ENCODE measurements at places on chromosomes 1 and 21.

GRCh38 chr1:96565546-96565945 lies 156.0 kb upstream of the PTBP2 start:
- DNase-seq, result no peak

DNA sequence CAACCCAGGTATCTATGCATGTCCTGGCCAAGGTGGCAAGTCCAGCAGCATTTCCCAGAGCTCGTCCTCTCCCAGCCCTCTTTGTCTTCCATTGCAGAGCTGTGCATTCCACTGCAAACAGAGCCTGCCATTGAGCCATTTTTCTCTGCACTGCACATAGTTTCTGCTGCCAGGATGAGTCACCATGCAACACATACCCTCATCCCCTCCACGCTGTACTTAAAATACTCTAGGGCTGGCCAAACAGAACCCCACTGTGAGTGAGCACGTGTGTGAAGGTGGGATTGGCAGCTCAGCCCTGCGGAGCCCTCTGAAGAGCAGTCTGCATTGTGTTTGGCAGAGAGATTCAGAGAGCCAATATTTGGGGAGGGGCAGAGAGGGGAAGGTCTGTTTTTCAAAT lies 3.9 kb upstream of the ATP1B1 start:
- DNase-seq, result peak; percentile 29

DNA sequence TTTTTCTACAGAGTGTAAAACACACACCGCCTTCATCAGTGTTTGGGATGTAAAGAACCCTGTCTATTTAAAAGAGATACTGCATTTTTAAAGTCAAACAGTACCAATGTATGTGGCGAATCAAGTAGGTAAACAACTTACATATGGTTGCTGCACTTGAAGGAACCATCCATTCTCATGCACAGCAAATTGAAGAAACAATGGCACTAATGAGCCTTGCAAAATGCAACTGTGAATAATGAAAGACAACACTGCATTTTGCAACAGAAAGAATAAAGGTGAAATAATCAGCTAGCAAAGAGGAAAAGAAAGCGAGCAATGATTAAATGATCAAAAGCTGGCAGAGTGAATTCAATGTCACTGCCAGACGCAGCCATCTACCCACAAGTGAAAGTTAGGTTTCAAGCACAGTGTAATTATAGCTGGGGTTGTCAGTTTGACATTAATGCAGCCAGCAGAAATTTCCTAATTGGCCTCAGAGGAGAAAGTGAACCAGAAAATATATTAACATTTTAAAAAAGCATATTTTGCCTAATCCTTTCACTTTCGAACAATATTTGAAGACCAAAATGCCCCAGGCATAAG lies 10.9 kb upstream of the BARHL2 start:
- DNase-seq, result no peak

DNA sequence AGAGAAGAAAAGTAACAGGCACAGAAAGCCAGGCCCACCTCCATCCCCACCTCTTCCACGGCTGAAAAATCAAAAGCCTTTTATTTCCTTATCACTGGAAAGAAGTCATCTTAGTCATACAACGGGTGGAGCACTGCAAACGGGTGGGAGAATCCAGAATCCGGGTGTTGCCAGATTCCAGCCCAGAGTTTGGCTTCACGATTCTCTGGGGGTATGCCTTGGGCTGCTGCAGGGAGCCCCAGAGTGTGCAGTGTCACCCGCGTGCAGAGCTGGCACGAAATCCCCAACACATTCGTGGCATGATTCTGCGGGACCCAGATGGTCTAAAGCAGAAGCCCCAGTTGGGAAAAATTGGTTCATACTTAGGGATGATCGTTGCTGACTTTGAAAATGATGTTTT lies 2.6 kb upstream of the NPPA start:
- DNase-seq, result no peak

DNA sequence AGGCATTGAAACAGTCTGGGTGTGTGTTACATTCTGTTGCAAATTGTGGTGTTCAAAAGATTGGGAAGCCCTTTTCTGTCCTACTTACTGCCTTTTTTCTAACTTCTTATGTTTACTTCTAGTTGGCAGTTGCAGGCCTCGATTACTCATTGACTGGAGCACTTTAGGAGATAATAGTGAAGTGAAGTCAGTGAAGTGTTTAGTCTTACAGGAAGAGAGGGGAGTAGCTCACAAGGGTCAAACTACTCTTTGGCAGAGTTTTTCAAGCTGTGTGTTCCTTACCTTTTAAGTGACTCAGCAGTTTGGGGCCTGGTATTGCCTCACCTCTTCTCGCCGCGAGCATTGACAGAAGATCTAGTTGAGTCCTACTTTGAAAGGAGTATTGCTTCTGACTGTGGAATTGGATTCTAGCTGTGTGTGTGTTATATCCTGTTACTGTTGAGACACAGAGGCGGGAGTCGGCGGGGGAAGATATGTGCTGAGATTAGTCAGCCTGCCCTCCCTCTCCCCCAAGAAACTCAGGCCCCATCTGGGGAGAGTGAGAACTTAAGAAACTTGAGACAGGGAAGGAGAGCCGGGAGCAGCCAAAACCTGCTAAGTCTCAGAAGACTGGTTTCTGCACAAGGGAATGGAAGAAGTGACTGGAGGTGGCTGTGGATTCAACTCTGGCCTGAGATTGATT lies 19.3 kb downstream of the AHCYL1 start:
- DNase-seq, result peak; percentile 26

GRCh38 chr1:32948390-32948722 lies 16.3 kb downstream of the RNF19B start:
- no peak for DNase-seq

DNA sequence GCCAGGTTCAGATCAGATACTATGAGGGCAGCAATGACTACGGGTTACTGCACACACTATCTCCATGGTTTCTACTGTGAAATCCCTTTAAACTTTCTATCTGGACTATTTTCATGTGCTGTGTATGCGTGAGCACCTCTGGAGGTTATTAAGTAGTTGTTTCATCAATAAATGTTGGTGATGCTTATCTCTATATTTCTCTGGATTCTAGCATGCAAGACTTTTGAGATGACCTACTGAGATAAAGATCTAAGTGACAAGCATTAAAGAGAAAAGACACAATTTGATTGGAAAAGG lies 194.0 kb downstream of the NRIP1 start:
- no peak for DNase-seq

GRCh38 chr1:32761253-32761877 lies 55.8 kb downstream of the YARS1 start:
- DNase-seq, result peak; percentile 85

GRCh38 chr1:209703834-209704504 lies 677 bp upstream of the HSD11B1 start:
- DNase-seq, result no peak

DNA sequence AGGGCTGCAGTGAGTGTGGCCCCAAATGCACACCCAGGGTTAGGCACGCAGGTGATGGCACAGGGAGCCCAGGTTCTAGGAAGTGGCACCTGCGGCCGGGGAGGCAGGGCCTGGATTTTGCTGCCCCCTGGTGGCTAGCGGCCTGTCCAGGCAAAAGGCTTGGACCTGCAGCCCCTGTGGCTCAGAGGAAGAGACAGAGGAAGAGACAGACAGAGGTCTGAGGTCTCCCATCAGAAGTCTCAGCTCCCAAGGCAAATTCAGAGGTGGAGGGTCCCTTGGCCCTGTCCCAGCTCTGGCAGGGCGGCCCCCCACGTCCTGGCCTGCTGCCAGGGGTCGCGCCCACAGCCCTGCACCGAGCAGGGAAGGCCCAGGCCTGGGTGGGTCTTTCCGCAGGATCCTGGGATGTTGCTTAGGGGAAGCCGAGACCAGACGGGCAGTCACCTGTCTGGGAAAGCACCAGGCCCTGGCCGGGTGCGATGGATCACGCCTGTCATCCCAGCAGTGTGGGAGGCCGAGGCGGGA lies 8.0 kb upstream of the TNFRSF14 start:
- DNase-seq, result peak; percentile 74

- peak; percentile 76 for DNase-seq
Observed at GRCh38 chr21:38126666-38127303, 130.0 kb upstream of the KCNJ15 start.

DNA sequence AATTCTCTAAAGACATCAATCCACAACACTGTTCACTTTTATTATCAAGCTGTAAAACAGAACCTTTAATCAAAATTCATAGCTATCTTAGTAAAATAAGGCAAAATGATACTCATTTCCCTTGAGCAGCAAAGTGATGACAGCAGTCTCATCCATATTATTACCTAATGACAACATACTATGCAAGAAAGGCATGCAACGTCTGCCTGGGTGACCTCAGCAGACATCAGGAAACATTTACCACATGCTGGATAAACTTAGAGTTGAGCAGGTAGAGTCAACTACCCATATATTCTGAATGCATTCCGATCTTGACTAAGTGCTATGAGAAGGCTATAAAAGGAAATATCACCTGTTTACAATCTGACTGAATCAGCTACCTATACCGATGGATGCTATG lies 145.1 kb downstream of the SIPA1L2 start:
- DNase-seq, result no peak

- no peak for DNase-seq
Observed at GRCh38 chr1:7462617-7463016, 308.5 kb upstream of the VAMP3 start.

GRCh38 chr1:44261171-44261817 lies 48.0 kb downstream of the DMAP1 start:
- no peak for DNase-seq

DNA sequence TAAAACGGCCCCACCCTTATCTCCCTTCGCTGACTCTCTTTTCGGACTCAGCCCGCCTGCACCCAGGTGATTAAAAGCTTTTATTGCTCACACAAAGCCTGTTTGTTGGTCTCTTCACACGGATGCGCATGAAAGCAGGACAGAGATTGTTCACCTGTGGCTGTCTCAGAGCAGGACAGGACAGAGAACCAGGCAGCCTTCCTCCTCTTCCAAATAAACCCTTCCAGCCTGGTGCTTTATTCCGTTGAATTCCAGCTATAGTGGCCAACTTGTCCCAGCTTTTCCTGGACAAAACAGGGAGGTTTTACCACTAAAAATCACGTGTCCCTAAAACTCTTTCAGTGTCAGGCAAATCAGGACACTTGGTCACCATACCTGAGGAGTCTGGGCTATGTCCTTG lies 9.5 kb upstream of the DMRTB1 start:
- no peak for DNase-seq

DNA sequence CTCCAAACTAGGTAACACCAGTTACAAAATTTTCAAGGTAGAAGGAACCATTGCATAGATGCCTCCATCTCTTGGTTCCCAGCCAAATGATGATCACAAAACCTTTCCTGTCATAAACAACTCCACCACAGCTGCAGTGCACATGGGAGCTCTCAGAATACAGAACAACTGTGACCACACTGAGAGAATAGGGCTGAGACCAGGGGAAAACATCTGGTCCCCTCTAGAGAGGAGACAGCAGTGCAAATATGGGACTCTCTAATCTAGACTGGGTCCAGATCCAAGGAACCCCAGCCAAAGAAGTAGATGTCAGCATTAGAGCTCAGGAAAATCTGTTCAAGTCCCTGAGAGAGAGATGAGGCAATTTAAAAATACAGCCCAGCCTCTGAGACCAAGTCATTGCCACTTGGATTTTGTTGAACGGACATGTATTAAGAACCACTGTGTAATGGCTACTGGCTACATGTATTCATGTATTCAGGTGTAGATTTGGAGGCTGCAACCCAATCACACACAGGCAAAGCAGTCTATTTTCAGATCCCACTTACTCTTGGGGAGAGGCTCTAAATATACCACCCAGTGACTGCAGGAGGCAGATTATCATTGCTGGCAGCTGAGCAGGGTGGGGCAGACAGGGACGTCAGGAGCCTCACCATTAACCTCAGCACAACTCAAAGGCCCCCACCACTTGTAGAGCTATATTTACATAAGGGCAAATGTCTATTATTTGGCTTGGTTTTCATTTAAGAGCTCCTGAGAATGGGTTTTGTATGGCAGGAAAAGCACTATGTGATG lies 7.6 kb upstream of the RXRG start:
- no peak for DNase-seq

- DNase-seq, result no peak
Observed at GRCh38 chr1:118983558-118984041, 4.5 kb downstream of the TBX15 start.

- DNase-seq, result no peak
Observed at GRCh38 chr1:72759486-72759885, 477.1 kb upstream of the NEGR1 start.

GRCh38 chr21:45834821-45835293 lies 146.7 kb upstream of the COL6A1 start:
- DNase-seq, result no peak

- DNase-seq, result no peak
Observed at GRCh38 chr1:150695561-150695960, 1.4 kb downstream of the GOLPH3L start.

- DNase-seq, result no peak
Observed at GRCh38 chr21:29193072-29193471, 62.6 kb downstream of the MAP3K7CL start.

- no peak for DNase-seq
Observed at GRCh38 chr1:55034476-55035133, 4.7 kb upstream of the PCSK9 start.

DNA sequence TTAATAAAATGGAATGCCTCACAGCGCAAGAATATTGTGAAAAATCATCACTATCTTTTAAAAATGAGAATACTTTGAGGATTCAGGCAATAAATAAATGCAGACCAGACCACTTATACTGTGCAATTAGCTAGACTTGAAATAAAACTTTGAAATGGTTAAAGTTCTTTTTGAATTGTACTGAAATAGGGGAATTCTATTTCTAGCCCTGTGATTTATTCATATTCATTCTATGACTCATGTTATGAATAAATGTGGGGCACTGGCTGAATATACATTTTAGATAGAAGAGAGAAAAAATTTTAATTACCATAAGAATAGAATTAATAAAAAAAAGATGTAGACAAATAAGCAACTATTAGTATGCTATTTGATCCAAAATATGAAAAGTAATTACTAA lies 16.4 kb upstream of the USP25 start:
- no peak for DNase-seq

DNA sequence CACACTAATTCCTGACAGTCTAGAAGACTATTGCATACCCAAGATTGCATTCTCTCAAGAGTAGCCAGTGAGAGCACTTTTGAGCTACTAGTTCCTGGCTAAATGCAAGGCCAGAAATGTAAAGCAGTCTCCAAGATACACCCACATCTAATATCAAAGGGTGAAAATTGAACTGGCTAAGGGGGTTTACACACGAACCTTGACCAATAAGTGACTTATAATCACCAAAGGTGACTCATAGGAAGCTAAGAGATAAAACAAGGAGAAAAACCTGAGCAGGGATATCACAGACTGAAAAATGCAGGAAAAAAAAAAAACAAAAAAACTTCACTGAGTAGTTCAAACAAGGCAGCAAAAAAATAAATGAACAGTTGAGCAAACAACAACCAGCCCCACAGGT lies 172.2 kb upstream of the RRP15 start:
- DNase-seq, result no peak

DNA sequence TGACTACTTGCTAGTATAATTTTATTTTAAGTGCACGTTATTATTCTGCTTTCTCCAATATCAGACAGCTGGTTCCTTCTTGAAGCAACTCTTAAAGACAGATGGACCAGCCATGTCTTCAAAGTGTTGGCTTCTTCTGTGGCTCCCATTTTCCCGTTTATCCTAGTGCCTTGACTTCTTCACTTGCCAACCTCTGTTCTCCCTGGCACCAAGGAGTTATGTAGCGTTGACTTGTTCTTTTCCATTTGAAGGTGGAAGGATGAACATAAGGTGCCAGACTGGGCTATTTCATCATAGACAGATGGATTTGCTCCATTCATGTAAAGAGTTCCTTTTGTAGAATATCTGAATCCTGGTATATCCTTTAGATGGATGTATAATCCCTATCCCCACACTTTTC lies 260.6 kb downstream of the DISC1 start:
- no peak for DNase-seq

- DNase-seq, result peak; percentile 27
Observed at GRCh38 chr1:115275216-115275615, 62.8 kb downstream of the NGF start.
